ENCODE measurements at places on chromosomes 3 and 15.

DNA sequence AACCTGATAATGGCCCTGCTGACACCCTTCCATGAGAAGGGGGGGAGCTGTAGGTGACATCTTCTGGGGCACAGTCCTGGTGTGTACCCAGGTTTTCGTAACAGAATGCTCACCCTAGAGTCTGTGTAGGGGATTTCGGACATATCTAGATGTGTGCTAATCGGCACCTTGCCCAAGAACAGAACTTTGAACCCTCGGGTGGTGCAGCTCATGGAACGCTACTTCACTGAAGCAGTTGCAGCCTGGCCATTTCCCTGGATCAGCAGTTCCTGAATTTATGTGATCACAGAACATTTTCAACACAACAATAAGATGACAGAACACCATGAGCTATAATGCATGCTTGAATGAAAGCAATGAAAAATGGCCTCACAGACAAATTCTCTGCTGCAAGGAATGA, 57.5 kb upstream of the MUC13 start:
- no peak for DNase-seq

DNA sequence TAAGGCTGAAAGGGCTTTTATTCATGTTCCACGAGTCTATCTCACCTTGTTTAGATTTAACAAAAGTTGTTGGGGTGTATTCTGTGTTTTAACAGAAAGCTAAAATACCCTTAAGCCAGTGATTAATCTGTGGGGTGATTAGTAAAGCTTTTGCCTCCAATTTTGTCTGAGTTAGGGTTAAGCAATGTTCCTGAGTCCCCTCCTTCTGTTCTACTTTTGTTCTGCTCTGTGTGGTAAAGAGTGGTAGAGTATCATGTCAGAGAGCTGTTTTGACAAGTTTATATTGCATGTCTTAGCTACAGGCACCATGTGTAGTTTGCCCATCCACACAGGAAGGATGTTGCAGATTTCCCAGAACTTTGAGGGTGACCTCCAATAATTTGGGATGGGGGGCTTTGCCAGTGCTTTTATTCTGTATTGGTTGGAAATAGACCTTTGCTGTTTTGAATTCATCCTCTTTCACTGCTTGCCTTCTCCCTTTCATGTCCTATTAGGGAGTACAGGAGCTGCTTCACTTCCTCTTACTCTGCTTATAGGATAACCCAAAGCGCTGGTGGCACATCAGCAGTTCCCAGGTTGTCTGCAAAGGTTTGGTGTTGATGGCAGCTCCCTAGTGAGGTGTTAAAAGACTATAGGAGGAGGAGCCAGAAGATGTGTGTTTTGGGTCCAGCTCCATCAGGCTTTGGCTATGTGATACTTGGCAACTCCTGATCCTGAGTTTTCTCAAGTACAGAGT, 7.4 kb downstream of the PDE8A start:
- DNase-seq = peak; percentile 26

DNA sequence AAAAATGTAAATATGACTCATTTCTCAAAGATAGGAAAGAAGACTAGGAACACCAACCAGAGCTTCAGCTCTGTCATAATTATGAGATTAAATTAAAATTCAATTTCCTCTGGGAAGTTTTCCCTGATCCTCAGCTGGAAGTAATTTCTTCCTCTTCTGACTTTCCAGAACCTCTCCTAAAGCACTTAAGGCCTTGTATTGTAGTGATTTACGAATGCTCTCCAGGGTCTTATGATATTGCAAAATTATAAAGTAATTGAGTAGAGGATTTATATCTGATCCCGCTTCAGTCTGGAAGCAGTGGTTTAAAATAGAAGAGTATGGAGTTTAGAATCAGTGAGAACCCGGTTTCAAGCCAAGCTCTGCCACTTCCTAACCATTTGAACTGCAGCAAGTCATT, 279.8 kb downstream of the ZPLD1 start:
- no peak for DNase-seq

- no peak for DNase-seq
These were observed 28.9 kb downstream of the RARB start for GRCh38 chr3:25456723-25457670.

DNA sequence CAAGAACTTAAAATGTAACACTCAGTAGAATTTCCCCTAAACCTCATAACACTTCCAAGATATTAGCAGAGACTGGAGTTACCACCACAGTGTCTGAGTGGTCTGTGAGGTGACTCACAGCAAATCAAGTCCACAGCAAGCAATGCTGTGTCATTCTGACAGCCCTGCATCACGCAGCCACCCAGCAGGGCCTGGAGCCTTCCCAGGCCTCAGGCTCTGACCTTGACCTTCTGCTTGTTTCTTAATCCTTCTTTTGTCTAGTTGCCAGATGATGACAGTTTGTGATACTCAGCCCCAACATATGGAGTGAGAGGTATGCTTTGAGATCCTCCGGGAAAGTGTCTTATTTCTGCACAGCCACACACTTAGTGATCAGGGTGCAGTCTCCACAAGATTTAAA, 82.5 kb downstream of the TOP2B start:
- no peak for DNase-seq

- no peak for DNase-seq
These were observed 3.6 kb upstream of the CLDN16 start for GRCh38 chr3:190384309-190384756.

GRCh38 chr15:42138968-42139386, 17.5 kb downstream of the PLA2G4F start:
- no peak for DNase-seq

DNA sequence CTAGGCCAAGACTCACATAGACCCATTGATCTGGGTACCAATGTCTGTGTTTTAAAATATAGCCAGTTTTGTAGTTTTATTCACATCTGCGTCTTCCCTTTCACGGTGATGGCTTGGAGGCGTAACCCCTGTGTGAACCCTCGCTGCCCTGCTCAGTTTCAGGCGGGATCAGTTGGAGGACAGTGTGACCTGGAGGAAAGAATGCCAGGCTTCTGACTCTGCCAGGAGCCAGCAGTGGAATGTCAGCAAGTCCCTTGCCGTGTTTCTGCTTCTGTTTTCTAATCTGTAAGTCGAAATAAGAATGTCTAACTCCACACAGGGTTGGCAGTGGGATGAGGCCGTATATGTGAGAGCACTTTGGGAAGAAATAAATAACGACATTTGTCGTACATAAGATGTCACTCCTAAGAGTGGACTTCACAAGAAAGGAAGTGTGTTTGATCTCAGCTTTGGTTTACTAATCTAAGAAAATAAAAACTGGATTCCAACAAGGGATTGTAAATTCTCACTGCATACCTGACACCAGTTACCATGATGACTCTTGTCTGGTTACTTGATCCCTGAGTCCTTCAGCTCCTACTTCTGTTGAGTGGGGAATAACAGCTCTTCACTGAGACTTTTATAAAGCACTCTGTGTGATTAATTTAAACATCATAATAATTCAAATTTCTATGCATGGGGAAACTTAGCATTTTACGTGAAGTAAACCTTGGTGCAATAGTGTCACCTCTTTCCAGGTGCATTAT, 6.3 kb upstream of the CA12 start:
- peak; percentile 17 for DNase-seq

DNA sequence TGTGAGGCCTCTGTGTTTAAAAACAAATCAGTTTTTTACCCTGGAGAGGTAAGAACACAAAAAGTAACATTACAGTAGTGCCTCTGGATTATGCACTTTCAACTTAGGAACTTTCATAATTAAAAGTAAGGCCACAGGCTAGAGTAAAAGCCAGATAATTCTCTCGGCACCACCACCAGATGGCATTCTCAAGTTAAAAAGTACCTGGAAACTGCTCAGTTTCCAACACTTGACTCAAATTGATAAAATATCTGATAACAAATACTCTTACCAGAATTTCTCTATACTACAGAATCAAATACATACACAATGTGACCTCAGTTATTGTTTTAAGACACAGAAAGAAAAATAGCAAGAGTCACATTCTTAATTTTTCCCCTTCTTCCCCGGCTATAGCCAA, 19.9 kb downstream of the SPICE1 start:
- DNase-seq = no peak

DNA sequence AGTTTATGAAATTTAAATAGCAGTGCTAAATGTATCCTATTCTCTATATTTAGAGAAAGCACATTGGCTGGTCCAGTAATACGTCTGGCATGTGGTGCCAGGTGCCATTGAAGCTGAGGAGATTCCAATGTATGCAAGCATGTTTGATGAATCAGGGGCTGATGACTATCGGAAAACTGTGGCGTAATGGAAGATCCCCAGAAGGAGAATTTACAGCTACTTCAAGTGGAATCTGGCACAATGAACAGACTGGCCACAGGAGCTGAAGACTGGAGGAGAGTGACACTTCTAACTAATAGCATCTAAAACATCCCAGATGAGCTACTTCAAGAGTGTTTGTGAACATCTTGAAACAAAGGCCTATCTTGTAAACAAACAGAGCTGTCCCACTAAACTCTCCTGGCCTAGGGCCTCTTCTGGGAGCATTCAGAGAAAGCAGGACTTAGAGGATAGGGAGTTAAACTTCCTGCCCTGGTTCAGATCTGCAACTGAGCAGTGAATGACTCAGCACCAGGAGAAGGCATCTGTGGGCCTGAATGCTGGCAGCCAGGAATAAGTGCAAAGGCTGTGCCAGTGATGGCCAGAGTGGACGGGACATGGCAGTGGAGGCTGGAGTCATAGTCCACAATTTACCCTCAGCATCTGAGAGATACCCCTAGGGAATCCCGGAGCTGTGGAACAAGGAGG, 15.2 kb upstream of the ACTC1 start:
- DNase-seq = no peak

DNA sequence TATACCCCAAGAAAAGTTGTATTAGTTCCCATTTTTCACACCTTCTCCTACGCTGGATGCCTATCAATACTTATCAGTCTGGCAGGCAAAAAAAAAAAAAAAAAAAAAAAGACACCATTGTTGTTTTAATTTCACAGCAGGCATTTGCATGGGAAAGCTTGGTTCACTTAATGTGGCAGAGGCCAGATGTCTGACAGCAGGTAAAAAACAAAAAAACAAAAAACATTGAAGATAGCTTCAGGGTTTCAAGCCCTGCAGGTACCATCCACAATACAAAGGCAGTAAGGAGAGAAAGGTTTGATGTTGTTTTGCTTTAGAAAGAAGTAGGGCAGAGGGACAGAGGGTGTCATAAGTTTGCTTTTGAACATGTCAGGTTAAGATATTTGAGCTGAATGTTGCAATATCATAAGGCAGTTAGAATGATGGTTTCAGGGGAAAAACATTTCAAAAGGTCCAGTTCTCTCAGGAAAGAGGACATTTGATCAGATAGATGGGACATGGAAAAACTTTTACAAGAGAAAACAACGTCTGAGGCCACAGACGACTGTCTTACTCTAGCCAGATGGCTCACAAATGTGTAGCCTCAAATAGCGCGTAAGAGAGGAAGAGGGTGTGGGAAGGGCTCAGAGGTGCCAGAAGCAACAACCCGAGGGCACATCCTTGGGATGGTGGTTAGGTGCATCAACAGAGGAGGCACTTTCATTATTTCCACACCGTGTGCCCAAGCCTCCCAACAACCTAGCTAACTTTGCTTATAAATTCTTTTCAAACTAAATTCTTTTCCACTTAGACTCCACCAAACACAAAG, 25.7 kb downstream of the PCOLCE2 start:
- no peak for DNase-seq

DNA sequence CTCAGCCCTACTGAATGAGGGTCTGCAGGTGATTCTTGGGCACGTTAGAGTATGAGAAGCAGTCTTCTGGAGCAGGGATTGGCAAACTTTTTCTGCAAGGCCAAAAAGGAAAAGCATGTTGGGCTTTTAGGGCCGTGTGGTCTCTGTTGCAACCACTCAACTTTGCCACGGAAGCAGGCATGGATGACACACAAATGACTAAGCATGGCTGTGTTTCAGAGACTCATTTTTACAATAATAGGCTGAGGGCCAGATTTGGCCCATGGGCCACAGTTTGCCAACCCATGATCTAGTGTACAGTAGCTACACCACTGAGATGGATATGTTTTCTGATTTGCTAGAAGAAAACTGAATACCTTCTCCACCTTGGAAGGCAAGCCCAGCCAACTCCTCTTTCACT, 66.1 kb upstream of the PRICKLE2 start:
- no peak for DNase-seq

- DNase-seq = no peak
These were observed 3.0 kb downstream of the BLM start for GRCh38 chr15:90720131-90720530.

- DNase-seq = no peak
These were observed 434.7 kb upstream of the PDZRN3 start for GRCh38 chr3:74059301-74059922.

- DNase-seq = no peak
These were observed 192.6 kb upstream of the PRICKLE2 start for GRCh38 chr3:64417816-64418215.

- no peak for DNase-seq
These were observed 44.0 kb downstream of the MFSD1 start for GRCh38 chr3:158845765-158846350.

- no peak for DNase-seq
These were observed 341.7 kb downstream of the CLSTN2 start for GRCh38 chr3:140276703-140277102.

DNA sequence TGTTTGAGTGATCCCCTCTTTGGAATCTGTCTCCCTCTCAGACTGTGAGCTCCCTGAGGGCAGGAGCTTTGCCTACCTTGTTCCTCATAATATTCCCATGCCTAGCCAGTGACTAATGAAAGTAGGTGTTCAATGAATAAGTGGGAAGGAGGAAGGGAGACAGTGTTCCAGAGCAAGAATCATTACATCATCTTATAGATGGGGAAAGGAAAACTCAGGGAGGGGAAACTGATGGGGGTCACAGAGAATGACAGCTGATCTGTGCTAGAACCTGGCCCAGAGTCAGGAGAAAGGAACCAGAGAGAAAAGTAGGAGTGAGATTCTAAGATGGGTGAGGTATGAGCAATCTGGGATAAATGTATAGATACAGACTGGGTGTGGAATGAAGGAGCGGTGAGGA, 29.9 kb downstream of the LINGO1 start:
- no peak for DNase-seq

DNA sequence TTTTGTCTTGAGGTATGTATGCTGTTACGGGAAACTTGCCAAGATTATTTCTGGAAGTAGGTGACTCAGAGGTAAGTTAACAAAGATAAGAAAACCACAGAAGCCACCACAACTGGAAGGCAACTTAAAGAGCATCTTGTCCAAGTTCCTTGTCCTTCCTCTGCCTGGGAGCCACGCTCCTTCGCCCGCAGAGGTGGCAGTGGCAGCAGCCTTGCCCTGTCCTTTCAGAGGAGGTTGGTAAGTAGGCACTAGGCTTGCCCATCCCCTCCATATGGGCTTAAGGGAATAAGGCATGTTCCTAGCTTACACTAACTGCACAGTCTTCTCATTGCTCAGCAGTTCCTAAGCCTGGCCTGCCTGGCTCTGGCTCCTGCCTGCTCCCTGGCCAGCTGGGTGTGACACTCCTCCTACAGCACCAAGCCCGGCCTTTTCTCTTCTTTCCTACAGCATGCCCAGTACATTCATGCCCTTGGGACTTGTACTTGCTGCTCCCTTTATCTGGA, 48.0 kb upstream of the RAB6B start:
- no peak for DNase-seq

- no peak for DNase-seq
These were observed 5.2 kb upstream of the NCKIPSD start for GRCh38 chr3:48690846-48691458.

DNA sequence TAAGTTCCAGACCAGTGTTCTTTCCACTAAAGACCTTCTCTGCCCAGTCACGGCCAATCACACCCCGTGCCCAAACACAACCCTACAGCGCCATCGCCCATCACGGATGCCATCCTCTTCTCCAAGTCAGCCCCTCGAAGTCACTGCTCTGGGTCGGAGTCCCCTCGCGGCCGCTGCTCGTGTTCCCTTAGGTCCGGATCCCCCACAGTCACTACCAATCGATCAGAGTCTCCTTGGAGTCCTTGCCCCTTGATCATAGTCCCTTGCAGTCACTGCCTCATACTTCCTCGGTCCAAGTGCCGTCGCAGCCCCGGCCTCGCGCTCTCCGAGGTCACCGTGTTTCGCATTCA, 461 bp downstream of the PCYT1A start:
- DNase-seq = no peak

All from activated CD8-positive, alpha-beta memory T cell treated with anti-CD3 and anti-CD28 coated beads for 24 hours (primary cell).